ENCODE measurements at places on chromosomes 7 and 10.

DNA sequence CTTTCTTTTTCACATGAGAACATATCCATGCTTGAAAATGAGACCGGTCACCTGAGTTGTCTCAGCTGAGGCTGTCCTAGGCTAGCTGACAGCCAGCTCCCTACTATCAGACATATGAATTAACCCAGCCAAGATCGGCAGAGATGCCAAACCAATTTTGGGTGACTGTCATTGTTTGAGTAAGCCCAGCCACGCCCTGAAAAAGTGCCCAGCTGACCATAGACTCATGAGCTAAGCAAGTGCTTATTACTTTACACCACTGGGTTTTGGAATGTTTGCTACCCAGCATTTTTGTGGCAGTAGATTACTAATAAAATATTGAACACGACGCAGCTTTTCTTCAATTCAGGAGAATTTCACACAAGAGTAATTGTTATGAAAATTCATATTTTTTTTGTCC, 265.2 kb upstream of the LYZL1 start:
- no peak for DNase-seq

GRCh38 chr10:57260175-57260574, 899.1 kb upstream of the ZWINT start:
- no peak for DNase-seq

DNA sequence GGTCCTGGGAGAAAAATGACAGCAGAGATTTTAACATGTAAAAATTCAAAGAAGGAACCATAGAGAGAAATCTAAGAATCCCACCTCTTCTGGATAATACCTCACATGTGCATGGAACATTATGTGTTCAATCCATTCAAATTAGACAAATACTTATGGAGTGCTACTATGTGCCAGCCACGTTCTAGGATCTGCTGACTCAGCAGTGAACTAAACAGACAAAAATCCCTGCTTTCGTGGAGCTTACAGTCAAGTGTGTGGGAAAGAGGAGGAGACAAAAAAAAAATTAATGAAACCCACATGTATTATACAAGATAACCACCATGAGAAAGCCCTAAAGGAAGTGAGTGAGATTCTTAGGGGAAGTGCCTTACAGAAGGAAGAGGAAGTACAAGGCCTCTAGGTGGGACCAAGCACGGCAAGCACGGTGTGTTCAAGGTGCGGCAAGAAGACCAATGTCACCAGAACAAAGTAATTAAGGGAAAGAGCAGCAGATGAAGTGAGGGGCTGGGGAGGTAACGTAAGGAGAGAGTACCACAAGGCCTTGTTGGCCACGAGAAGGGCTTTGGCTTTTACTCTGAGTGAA, 71.0 kb downstream of the SLC25A13 start:
- no peak for DNase-seq

DNA sequence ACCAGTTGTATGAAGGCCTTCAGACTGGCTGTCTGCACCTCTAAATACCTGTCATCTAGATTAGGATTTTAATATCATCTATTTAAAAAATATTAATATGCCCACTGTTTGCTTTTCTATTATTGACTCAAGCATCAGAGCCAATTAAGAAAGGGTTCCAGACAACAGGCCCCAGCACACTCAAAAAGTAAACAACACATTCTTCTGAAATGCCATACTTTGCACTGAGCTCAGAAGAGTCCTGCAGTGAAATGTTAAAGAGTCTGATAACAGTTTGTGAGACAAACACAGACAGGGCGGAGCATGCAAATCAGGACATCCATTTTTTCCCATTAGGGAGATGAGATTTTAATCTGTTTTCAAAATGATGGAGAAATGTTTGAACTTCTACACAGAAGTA, 45.9 kb upstream of the KLF6 start:
- DNase-seq, result no peak

DNA sequence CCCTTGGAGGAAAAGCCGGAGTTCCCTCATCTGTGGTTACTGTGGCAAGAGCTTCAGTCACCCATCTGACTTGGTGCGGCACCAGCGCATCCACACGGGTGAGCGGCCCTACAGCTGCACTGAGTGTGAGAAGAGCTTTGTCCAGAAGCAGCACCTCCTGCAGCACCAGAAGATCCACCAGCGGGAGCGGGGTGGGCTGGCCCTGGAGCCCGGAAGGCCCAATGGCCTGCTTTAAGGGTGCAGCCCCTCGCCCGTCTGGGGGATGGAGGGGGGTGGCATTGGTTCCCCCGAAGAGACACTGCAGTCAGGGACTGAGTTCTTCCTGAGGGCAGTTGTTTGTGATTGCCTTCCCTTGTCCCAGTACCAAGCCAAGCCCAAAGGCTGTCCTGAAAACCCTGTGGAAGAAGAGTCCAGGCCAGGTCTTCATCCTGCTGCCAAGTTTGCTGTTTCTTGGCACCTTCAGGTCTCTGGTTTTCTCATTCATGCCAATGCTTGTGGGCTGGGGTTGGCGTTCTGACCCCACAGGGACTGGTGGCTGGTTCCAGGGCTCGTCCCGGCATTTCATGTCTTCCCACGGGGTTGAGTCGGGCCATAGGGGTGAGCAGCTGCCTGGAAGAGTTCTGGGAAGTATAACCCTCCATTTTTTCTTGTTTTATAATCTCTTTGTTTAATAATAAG, 7.7 kb upstream of the ZNF783 start:
- no peak for DNase-seq

GRCh38 chr10:115854740-115855435, 418.1 kb downstream of the GFRA1 start:
- DNase-seq, result no peak

DNA sequence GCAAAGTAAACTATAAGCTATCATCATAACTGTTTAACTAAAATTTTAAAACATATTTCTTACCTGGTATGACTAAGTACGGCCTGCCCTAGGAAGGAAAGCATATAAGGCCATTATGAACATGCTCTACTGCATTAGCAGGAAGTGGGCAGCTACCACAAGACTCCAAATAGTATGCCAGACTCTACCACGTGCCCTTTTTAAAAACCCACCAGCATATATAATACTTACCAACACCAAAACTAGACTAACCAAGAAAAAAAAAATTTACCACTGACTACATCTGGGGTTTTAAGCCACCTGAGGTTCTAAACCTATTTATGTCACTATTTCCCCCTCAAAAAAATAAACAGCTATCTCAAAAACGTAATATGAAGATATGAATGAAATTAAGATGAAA, 30.1 kb downstream of the NUDCD3 start:
- peak; percentile 54 for DNase-seq

GRCh38 chr7:573269-573932, 53.8 kb upstream of the PDGFA start:
- no peak for DNase-seq

DNA sequence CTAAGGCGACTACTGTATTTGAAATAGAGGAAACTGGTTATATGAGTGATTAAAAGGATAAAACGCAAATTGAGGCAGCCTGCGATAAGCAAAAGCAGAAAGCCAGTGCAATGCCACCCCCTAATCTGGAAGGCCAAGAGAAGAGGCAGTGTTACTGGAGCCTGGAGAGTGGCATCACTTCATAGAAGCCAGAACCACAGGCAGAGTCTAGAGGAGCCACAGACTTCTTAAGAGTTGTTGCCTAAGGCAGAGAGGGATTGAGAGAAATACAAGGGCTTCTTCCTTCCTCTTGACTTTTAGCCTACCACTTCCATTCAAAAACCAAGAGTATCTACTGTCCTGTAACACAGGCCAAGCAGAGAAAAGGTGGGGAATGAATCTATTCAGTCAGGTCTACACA, 94.9 kb upstream of the SKAP2 start:
- DNase-seq, result no peak

DNA sequence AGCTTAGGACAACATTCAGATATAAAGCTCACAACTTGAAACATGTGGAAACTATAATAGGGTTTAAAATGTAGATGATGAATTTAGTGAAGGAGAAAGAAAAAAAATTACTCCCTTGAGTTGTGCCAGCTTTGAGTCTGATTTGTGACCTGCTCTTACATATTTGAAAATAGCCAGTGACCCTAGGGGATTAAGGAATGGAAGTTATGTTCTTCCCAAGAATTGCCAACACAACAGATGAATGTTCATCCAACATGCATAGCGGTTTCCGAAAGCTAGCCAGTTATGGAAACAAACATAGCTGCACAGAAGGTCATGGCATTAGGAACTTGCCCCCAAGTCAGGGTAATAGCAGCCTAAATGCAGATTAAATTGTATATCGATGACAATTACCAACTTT, 10.8 kb downstream of the TMEM196 start:
- DNase-seq, result no peak

DNA sequence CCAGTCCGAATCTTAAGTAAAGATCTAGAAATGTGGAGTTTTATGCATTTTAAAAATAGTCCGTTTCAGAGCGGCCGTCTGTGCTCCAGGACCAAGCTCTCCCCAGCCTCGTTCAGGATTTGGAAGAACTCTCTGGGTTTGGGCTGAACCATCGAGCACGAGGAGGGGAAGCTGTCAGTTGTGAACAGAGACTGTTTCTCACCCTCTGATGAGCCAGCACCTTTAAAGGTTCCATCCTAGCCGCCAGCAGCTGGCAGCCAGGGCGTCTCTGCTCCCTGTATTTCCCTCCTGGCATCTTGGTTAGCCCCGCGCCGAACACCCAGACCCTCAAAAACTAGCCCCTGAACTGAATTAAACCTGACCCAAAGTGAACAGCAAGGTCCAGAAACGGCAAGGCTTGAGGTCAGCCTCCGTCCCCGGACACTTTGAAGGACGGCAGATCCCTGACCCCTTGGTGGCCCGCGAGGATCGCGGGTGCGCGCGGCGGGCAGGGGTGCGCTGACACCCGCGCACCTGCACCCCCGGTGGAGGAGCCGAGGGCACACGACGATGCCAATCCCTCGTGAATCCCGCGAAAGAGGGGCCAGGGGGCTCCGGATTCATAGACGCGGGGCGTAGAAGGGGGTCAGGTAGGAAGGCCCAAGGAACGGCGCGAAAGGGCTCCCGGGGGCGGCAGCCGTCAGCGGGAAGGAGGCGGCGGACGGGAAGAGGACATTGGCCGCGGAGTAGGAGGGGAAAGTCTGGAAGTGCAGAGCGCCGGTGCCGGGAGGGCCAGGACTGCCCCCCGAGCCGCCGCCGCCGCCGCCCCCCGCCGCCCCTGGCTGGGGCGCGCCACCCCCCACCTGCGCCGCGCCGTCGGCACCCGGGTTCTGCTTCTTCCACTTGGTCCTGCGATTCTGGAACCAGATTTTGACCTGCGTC, 2.7 kb downstream of the NKX1-2 start:
- DNase-seq, result no peak

DNA sequence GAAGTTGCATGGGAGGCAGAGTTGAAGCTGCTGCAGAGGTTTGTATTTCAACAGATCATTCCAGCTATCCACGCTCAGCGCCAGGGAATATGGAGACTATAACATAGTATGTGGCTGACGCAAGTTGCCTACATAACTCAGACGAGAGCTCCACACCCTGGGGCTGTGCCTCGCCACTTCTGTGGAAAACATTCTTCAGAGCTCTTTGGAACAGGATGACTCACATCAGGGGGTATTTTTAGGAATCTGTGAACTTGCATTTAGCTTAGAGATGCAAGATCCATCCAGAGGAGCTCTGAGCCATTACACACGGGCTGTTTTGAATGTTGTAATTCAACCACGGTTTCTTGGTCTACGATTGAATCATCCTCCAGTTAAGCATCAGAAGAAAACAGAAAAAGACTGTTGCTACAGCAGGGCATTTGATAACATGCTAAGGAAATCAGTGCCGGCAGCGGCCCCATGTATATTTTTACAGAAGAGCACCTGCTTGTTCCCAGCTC, 481.5 kb upstream of the AKR1E2 start:
- no peak for DNase-seq

DNA sequence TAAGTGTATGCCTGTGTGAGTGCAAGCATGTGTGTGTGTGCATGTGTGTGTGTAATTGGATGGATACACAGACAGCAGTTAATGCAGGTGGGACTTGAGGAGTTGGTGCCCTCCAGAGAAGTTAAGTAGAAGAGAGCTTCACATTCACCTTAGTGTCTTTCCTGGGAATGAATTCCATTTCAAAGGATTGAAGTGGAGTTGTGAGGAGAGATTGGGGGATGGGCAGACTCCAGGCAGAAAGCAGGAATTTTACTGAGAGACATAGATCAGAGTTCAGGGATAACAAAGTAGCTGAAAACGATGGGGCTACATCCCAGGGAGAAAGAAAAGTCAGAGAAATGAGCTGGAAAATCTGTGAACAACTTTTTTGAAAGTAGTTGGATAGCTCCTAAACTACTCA, 464.4 kb downstream of the TCERG1L start:
- no peak for DNase-seq

- no peak for DNase-seq
Measured at GRCh38 chr7:115749924-115750323, 280.6 kb downstream of the TFEC start.

DNA sequence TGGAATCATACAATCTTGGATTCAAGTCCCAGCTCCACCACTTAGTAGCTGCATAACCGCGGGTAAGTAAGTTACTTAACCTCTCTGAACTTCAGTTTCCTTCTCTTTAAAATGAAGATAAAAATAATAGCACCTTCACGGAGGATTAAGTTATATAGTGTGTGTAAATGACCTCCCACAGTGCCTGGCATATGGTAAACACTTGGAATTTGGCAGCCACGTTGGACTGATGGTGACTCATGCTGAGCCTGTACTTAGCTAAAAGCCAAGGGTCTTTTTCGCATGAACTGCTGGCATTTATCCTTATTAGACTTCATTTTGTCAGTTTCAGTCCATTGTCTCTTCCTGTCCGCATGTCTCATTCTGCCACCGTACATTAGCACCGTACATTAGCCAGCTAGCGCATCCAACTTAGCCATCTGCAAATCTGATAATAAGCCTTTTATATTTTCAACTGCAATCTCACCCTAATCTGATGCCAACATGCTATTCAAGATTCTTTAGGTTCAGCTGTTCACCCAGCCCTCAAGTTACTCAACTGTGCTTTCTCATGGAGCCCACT, 11.2 kb downstream of the SLC13A4 start:
- no peak for DNase-seq

DNA sequence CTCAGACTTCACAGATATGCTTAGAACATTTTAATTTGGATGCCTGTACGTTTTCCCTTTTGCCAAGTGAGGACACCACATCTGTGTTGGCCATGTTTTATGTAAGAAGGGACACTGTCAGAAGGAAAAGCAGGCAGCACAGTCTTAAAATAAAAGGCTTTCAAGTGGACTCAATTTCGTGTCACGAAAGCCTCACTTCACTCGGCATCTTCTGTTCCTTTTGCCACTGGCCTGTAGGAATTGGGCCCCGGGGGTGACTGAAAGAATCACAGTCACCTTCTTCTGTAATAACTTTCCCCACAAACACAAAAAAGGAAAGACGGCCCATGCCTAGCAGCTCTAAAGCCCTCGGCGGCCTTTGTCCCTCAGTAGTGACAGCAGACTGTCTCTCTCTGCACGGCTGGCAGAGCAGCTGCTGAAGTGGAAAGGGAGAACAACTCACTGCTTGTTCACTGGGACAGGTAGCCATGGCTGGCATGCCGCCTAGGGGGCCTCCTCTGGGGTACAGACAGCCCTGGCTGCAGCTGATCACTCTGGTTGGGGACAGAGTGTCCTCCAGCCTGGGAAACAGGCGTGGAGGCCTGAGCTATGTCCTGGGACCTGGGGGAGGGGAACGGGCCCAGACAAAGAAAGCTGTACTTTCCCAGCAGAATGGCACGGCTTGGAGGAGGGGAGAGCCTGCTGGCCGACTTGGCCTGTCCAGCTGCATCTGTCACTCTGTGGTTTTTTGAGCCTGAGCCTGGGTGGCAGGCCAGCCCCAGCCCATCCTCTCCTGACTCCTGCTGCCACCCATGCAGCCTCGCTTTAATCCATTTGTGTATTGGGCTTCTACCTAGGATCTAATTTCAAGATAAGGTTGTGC, 4.4 kb downstream of the RASSF4 start:
- DNase-seq, result no peak

Measured in T-helper 9 cell (primary cell).